Femur (tissue), 1 donor: ENCODE measurements at places on chromosomes 4 and X.

DNA sequence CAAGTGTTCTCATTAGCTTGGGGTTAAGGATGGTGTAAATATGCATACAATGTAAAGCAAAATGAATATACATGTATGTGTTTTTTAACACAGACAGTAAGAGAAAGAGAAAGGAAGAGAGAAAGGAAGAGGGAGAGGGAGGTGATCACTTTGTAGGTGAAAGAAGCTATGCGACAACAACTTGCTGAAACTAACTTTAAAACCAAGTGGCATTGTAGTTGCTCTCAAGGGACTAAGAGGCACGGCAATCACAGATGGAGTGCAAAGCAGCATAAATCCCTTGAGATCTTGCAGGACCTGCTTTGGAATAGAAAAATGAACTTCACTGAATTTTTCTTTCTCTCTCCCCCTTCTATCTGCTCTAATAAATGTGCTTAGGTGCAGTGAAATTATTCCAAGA, 1665.0 kb upstream of the TENM3 start:
- DNase-seq: no peak

- DNase-seq: no peak
These were observed 167.5 kb downstream of the DCTD start for GRCh38 chr4:182749667-182750167.

GRCh38 chrX:129318375-129318774, 204.9 kb downstream of the SMARCA1 start:
- DNase-seq: no peak

DNA sequence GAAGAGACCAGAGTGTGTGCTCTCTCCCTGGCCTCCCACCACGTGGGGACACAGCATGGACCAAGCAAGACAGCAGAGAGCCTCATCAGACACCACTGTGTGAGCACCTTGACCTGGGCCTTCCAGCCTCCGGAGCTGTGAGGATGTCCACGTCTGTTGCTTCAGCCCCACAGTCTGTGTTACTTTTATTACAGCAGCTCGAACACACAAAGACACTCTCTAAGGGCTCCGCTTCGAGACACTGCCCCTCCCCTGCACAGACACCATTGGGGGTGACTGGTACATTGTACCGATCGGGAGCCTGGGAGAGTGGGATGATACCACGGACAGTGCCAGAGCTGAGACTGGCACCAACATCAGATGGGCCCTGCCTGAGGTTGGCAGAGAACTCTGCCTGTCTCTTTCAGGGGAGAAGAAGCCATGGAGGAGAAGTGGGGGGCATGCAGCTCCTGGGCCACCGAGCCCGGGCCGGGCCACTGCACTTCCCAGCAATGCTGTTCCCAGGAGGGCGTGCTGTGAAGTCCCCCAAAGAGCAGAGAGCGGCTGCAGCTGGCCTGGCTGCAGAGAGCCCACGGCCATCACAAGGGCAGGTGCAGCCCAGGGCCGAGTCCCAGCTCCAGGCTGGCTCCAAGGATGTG, 48.1 kb upstream of the HMX1 start:
- DNase-seq: no peak
